MG63 (cell line): ENCODE measurements at places on chromosomes 3 and 15. TPM values are rescaled to one million over a fixed set of nuclear protein-coding genes. Genes with fewer than 3 reads are reported as not detected.

- no peak for DNase-seq
These were observed 42.0 kb upstream of the SKOR1 start for GRCh38 chr15:67783303-67783702.

DNA sequence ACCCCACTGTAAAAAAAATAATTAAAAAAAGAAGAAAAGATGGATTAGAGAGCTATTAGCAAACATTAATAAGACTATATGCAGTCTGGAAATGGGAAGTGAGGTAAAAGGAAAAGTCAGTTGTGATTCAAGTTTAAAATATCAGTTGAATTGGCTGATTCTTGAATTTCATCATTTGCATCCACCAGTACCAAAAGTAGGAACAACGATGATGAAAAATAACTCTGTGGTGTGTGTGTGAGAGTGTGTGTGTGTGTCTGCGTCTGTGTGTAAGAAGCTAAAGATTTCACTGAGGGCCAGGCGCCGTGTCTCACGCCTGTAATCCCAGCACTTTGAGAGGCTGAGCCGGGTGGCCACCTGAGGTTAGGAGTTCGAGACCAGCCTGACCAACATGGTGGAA, 56.0 kb upstream of the SLC4A7 start:
- DNase-seq, result no peak

DNA sequence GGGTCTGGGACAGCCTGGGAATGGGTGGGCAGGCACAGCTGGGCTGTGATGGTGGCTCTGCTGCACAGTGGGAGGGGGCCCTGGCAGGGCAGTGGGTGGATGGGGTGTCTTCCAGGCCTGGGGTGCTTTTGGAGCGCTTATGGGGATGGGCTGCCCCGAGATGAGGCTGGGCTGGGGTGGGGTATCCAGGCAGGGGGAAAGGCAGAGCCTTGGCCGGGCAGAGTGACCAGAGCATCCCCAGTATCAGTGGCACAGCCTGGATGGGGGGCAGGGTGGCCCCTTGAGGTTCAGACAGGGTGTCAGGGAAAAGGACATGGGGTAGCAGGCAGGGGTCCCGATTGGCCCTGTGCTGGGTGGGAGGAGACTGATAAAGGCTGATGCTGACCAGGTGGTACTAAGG, 26.6 kb downstream of the HDAC11 start:
- no peak for DNase-seq

- peak; percentile 76 for DNase-seq
These were observed 139.0 kb downstream of the FAM43A start for GRCh38 chr3:194824701-194825111.

GRCh38 chr3:21835264-21835663, 84.3 kb upstream of the ZNF385D start:
- DNase-seq, result no peak

- no peak for DNase-seq
These were observed 8.3 kb downstream of the ANXA2 start for GRCh38 chr15:60389261-60390077.

DNA sequence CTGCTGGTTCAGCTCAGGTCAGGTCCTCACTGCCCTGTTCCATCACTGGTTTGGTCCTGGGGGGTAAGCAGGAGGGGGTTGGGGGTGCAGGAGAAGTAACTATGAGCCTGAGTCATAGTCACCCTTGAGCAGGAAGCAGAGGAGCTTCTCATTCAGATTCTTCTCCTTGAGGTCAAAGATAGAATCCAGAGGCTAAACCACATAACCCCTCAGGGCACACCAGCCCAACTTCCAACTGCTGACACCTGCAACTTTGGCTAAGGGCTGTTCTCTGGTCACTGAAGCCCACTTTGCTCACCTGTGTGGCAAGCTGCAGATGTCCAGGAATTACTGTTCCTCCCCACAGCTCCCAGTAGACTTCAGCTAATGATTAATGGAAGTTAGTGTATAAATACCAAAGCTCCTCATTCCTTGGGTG, 48.8 kb upstream of the LRRFIP2 start:
- no peak for DNase-seq

Gene MST1R
- 1.1 and 1.9 TPM in 2 replicates for total RNA-seq

Gene C3orf20
- total RNA-seq, result 0.03 TPM in 1 of 2 replicates, not detected in the other
